Subcutaneous preadipocyte (primary cell): ENCODE measurements at places on chromosomes 6 and 20. TPM values are rescaled to one million over a fixed set of nuclear protein-coding genes. Genes with fewer than 3 reads are reported as not detected.

Gene AVP
- not detected in 2 replicates for total RNA-seq

Gene C6orf163
- 2.7 and 2.9 TPM in 2 replicates for total RNA-seq

Gene TUBB2B
- total RNA-seq: 0.37 and 2.7 TPM in 2 replicates

Gene SLC17A2
- not detected in 2 replicates for total RNA-seq

Gene RAD21L1
- not detected in 2 replicates for total RNA-seq

Gene GNRH2
- total RNA-seq: 1.1 and 1.2 TPM in 2 replicates

Gene C20orf204
- 0.73 and 0.98 TPM in 2 replicates for total RNA-seq
